ENCODE measurements at places on chromosomes 13 and 19. TPM values are rescaled to one million over a fixed set of nuclear protein-coding genes. Genes with fewer than 3 reads are reported as not detected.
A peak's percentile ranks its signal among the peaks of the same experiment; 100 is the strongest.

DNA sequence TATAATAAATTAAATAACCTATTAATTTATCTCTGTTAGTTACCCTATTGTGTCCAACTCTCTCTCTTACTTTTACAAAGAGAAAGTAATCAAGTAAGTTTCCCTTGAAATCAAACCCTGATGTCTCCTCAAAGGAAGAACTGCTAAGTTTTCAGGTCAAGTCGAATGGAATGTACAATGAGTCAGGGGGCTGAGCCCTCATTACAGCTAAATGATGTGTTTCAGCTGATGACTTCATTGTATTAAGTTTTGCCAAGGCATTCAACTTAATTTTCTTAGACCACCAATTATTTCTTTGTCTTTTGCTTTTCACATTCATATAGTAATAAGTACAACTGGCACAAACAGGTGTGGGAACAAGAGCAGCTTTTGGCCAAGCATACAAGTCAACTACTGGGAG lies 54.7 kb upstream of the DCT start:
- DNase-seq = no peak

SYDE1 gene
- total RNA-seq = 23.3 TPM

DNA sequence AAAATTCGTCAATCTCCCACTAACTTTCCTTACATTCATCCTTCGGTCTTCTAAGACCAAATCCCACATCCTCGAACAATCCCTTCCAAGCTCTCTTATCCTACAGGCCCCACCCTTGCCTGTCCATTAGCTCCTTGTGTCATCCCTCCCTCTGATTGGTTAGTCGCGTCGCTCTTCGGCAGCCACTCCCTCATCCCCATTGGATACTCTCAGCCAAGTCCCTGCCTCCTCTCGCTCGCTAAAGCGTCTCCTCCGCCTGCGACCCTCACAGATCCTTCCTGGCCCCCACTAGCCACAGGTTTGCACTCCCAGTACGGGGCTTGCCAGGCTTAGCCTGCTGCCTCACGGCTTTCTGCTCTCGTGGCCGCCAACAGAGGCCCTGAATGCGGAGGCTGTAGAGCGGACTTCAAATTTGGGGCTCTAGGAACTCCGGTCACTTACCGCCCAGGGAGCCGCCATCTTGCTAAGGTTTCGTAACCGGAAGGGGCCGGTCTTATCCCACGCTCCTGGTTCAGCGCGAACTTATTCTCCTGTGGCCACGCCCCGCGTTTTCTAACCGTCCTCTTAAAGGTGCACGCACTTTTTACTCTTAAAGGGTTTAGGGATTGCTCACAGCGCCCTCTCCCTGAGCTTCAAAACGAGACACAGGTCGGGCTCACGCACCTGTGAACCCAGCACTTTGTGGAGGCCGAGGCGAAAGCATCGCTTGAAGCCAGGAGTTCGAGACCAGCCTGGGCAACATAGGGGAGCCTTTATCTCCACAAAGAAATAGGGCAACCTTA lies at the start of gene DMAC2:
Gene DMAC2, minus strand, starts transcription at position 472 of the 782 bp plus-strand sequence. Its CDS starts 13 bp downstream, at position 459.
- DNase-seq = peak; percentile 98

DNA sequence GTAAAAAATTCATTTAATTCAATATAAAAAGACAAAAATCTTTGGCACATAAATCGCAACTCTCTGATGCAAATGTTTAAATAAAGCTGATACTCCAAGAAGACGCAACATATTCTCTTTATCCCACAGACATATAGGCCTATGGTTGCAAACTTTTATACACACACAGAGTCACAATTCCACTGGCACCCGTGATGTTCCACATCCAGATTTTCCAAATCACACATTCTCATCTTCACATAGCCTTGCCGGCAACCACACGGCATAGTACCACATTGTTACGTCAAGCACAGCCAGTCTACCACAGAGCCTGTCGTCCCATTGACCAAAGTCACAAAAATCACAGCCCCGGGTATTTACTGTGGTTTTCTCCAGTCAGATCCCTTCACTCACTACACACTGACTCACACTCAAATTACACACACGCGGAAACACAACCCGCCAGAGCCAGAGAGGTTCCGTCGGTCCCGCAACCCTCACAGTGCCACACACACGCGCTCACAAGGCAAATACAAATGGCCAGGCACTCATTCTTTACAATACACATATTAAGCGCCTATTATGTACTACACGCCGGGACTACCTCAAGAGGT lies 546 bp upstream of the ZNF546 start:
- peak; percentile 91 for DNase-seq

ANGPTL8 gene
- total RNA-seq = not detected

DNA sequence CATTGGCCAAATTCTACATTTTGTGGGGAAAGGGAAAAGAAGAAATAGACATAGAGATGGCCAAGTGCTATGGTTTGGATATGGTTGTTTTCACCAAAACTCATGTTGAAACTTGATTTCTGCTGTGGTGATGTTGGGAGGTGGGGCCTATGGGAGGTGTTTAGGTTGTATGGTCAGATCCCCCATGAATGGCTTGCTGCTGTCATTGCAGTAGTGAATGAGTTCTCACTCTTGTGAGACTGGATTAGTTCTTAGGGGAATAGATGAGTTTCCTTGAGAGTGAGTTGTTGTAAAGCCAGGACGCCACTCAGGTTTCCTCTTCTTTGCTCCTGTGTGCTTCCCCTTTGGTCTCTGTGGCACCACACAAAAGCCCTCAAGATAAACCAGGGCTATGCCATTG lies 242.6 kb upstream of the RFC3 start:
- no peak for DNase-seq

GRCh38 chr13:51542346-51543242 lies 41.7 kb upstream of the WDFY2 start:
- no peak for DNase-seq

- no peak for DNase-seq
Measured at GRCh38 chr13:110218581-110219201, 88.3 kb downstream of the COL4A1 start.

- no peak for DNase-seq
Measured at GRCh38 chr13:25067064-25067463, 28.9 kb upstream of the PABPC3 start.

GRCh38 chr19:58559275-58560006 lies 1.0 kb upstream of the UBE2M start:
- peak; percentile 94 for DNase-seq

DNA sequence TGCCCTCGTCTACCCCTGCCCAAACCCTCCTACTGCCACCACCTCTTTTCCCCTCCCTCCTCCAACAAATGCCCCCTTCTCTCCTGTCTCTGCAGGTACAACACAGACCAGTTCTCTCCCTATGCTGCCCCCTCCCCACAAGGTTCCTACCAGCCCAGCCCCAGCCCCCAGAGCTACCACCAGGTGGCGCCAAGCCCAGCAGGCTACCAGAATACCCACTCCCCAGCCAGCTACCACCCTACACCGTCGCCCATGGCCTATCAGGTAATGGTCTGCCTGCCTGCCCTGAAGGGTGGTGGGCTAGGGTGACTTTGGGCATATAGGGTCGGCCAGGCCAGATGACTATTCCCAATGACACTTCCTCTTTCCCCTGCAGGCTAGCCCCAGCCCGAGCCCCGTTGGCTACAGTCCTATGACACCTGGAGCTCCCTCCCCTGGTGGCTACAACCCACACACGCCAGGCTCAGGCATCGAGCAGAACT lies 6.5 kb upstream of the TIMM50 start:
- peak; percentile 28 for DNase-seq

GRCh38 chr13:20482275-20482761 lies 43.3 kb downstream of the CRYL1 start:
- peak; percentile 46 for DNase-seq

OCEL1 gene
- 8.1 TPM for total RNA-seq

- DNase-seq = no peak
Measured at GRCh38 chr13:40254394-40254793, 412.0 kb downstream of the FOXO1 start.

GRCh38 chr19:33343301-33343700 lies 30.2 kb upstream of the CEBPG start:
- DNase-seq = no peak

DNA sequence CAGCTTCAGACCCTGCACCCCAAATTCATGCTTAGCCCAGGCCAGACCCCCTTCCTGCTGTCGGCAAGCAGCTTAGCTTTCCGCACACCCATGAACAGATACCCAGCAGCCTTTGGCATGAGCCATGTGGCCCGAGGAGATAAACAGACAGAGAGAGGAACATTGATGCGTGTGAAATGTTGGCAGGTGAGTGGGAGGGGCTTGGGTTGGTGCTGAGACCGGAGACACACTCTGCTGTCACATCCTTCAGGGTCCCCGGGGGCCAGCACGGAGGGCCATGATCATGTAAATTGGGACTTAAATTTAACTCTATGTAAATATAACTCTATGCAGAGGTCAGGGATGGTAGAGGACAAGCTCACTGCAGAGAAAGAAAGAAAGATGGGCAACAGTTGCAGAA lies 1.5 kb downstream of the CD22 start:
- DNase-seq = no peak

GRCh38 chr19:5851302-5851701 lies at the start of gene FUT3:
Gene FUT3, minus strand, starts transcription at chr19:5851449.
- no peak for DNase-seq

GRCh38 chr13:94703271-94703670 lies 9.1 kb downstream of the SOX21 start:
- no peak for DNase-seq

DNA sequence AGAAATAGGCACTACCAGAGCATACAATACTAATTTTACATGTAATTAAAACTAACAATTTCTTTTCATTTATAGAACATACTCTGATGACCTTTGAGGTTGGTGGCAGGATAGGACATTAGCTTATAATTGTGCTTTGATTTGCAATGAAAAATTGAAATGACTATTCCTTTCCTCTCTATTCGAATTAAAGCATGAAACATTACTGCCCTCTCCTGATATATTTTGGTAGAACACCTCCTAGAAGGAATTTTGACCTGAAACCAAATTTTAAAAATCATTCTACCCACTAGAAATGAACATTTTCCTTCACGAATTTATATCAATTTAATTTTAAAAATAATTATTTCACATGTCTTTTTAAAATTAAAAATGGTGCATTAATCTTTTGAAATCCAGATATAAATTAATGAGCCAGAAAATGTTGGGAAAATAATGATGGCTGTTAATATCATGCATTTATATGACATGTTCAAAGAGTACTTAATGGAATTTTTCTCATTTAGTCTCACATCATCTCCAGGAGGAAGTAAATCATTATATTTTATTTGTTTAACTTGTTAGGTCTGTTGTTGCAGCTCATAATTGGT lies 556.3 kb upstream of the ARGLU1 start:
- peak; percentile 1 for DNase-seq

DNA sequence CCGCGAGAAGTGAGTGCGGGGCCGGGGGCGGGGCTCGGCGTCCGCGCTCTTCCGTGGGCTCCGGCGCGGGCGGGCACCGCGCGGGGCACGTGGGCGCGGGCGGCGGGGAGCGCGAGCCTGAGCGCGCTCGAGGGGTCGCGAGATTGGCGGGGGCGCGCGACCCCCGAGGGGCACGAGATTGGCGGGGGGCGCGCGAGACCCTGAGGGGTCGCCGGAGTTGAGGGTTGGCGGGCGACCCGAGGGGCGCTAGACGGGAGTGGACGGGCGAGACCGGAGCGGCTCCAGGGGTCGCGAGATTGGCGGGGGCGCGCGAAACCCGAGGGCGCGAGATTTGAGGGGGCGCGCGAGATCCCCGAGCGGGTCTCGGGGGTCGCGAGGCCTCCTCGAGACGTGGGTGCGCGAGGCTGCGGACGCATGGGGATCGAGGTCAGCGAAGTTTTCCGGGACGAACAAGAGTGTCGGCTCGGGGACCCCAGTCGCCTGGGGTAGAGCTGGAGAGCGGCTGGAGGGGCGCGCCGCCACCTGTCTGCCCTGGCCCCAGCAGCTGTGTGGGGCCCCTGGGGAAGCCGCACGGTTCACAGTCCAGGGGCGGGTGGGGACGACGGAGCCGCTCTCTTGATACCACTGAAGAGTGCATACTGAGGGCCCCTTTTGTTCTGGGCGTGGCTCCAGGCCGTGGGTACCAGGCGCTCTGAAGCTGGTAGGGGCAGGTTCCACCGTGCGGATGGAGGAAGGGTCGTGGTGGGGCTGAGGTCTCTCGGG lies 682 bp downstream of the SSBP4 start:
- no peak for DNase-seq

PALM gene
- 0.10 TPM for total RNA-seq

DNA sequence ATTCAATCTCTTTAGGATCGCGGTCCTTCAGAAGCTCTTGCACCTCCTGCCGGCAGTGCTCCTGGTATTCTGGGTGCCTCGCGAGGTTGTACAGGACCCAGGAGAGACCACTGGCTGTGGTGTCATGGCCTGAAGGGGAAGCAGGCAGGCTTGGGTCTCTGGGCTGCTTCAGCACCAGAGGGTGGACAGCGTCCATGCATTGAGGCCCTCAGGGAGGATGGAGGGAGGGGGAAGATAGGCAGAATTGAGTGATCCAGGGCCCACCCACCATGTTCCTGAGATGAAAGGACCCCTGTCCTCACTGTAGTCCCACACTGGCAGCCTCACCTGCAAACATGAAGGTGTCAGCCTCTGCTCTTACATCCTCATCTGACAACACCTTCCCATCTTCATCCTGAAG lies 17.9 kb upstream of the OR10H5 start:
- DNase-seq = no peak

PRRG2 gene
- total RNA-seq = 0.10 TPM

GRCh38 chr19:57443121-57443696 lies 8.1 kb downstream of the ZNF749 start:
- DNase-seq = no peak

- peak; percentile 49 for DNase-seq
Measured at GRCh38 chr19:44741258-44741731, 7.2 kb upstream of the BCL3 start.

DNA sequence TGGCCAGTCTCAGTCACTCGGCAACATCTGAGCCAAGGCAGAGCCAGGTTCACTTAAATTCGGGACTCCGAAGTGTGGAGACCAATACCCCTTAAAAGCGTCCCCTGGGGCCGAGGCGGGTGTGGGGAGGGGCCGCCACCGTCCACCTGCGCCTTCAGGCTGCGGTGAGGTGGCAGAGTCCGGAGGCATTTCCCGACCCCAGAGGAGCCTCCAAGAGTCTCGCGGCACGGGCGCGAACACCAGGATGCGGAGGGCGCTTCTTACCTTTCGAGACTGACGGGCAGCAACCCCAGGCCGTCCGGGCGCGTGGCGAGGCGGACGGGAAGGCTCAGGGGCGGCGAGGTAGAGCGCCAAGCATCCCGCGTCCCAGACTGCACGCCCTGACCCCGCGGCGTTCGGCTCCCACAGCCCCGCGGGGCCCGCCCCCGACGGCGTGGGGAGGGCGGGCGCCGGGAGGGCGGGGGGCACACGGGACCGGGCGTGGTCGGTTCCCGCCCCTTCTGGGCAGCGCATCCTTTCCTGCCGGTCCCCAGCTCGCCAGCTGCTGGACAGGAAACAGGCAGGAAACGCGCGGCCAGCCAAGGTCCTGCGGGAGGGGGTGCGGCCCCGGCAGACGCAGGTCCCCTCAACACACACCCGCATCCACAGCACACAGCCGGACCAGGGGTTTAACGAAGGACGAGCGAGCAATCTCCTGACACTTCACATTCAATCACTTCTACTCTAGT lies at the start of gene THSD1:
Gene THSD1, minus strand, starts transcription at position 406 of the 728 bp plus-strand sequence. CDS start 3,572 bp downstream, outside the sequence.
- peak; percentile 75 for DNase-seq

DNA sequence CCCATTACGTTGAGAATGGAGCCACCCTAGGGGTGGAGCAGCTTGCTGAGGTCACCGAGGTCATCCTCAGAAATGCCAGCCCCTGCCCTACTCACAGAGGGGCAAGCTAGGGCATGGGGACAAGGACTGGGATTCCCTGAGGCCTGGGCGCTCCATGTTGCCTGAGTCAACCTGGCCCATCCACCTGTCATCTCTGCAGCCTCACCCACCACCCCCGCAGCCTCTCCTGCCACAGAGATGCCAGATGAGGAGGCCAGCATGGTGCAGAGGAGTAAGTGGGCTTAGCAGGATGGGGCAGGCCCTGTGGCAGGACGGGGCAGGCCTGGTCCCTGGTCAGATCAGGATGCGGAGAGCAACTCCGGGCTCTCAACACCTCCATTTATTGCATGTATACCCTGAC lies 9.5 kb downstream of the NKPD1 start:
- no peak for DNase-seq
